ENCODE measurements at places on chromosomes 6 and 20. TPM values are rescaled to one million over a fixed set of nuclear protein-coding genes. Genes with fewer than 3 reads are reported as not detected.

The TDRD6 gene
- total RNA-seq = 0.18 TPM

The TSHZ2 gene
- total RNA-seq = 4.0 TPM

The NFATC2 gene
- total RNA-seq = 15.5 TPM

The SLC17A5 gene
- total RNA-seq = 49.7 TPM

The ADGRF5 gene
- total RNA-seq = 5.0 TPM

The LBP gene
- total RNA-seq = not detected

The METTL24 gene
- 8.3 TPM for total RNA-seq

The HLA-DRA gene
- total RNA-seq = 354 TPM

The SLC17A9 gene
- 4.9 TPM for total RNA-seq

The DSN1 gene
- 12.5 TPM for total RNA-seq

The BLTP3A gene
- 13.2 TPM for total RNA-seq

The NHSL1 gene
- 161 TPM for total RNA-seq

All from Peyer's patch (tissue), 4 donors.